ENCODE measurements at places on chromosomes 3 and 15. TPM values are rescaled to one million over a fixed set of nuclear protein-coding genes. Genes with fewer than 3 reads are reported as not detected.

The GPR171 gene
- not detected for total RNA-seq

The CELF6 gene
- total RNA-seq: not detected

The PLCD1 gene
- 33.6 TPM for total RNA-seq

The MOBP gene
- total RNA-seq: not detected

The MESP1 gene
- 0.45 TPM for total RNA-seq
